ENCODE measurements at places on chromosomes 3 and 15. TPM values are rescaled to one million over a fixed set of nuclear protein-coding genes. Genes with fewer than 3 reads are reported as not detected.
A peak's percentile ranks its signal among the peaks of the same experiment; 100 is the strongest.

- peak overlapping the region; percentile 100 for H3K27ac ChIP-seq
- H3K36me3 ChIP-seq, result no peaks in the 10 kb centered on the region
- peaks cover 63% of the 10 kb centered on the region for H3K4me1 ChIP-seq
- H3K4me3 ChIP-seq, result no peak overlapping the region
These were observed 62.1 kb upstream of the XCR1 start for GRCh38 chr3:46089237-46090011.

GPR62 gene
- not detected for polyA plus RNA-seq

GRCh38 chr3:68751888-68752287, 180.5 kb downstream of the TAFA4 start:
- H3K4me3 ChIP-seq, result no peak overlapping the region
- no peak overlapping the region for H3K27ac ChIP-seq
- H3K27me3 ChIP-seq, result no peaks in the 10 kb centered on the region
- no peaks in the 10 kb centered on the region for H3K36me3 ChIP-seq

NR2F2 gene
- not detected for polyA plus RNA-seq

CHRD gene
- polyA plus RNA-seq, result 0.03 TPM

- H3K36me3 ChIP-seq, result no peaks in the 10 kb centered on the region
- no peaks in the 10 kb centered on the region for H3K27me3 ChIP-seq
- H3K27ac ChIP-seq, result no peak overlapping the region
- H3K4me1 ChIP-seq, result no peaks in the 10 kb centered on the region
- H3K4me3 ChIP-seq, result no peak overlapping the region
- no peak for DNase-seq
These were observed 308.2 kb upstream of the ADAMTS9 start for GRCh38 chr3:64995857-64996551.

GRCh38 chr3:107850681-107851080, 240.2 kb downstream of the CD47 start:
- DNase-seq, result no peak
- no peaks in the 10 kb centered on the region for H3K36me3 ChIP-seq
- H3K4me3 ChIP-seq, result no peak overlapping the region

- no peaks in the 10 kb centered on the region for H3K36me3 ChIP-seq
- DNase-seq, result no peak
- H3K4me3 ChIP-seq, result no peak overlapping the region
- no peaks in the 10 kb centered on the region for H3K4me1 ChIP-seq
- H3K27ac ChIP-seq, result no peak overlapping the region
These were observed 81.5 kb downstream of the DLG1 start for GRCh38 chr3:197216914-197217313.

Measured in CD14-positive monocyte (primary cell).